GOT3 (cell line): ENCODE measurements at places on chromosomes 16 and 17.

- DNase-seq: no peak
These were observed 2.1 kb downstream of the CIAO2B start for GRCh38 chr16:66932076-66932475.

DNA sequence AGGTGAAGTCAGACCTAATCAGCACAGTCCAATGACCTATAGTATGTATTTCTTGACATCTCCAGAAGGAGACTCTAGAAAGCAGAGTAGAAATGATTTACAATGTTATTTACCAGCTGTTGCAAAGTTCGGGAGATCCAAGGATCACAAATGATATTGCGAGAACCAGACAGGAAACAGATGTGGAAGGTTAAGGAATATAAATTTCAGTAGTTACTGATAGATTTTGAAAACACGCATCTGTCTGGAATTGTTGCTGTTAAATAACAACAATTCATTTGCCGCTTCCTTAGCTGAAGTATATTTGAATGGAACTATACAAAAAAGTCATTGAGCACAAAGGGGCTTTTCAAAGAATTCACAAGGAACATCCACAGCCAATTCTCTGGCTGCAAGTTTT, 72.0 kb downstream of the STXBP4 start:
- DNase-seq: no peak

- no peak for DNase-seq
These were observed 47.0 kb downstream of the CCDC182 start for GRCh38 chr17:57697891-57698711.

- DNase-seq: no peak
These were observed 65.1 kb upstream of the MED9 start for GRCh38 chr17:17411692-17412091.

DNA sequence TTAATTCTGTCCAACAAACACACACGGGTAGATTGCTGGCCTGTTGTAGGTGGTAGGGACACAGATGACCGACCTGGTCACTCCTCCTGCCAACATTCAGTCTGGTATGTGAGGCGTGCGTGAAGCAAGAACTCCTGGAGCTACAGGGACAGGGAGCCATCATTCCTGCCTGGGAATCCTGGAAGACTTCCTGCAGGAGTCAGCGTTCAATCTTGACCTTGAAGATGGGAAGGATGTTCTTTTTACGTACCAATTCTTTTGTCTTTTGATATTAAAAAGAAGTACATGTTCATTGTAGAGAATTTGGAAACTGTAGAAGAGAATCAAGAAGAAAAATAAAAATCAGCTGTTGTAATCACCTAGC, 3.5 kb upstream of the ADGRG3 start:
- no peak for DNase-seq

- DNase-seq: no peak
These were observed 70.2 kb upstream of the GSG1L start for GRCh38 chr16:28133666-28134065.

- no peak for DNase-seq
These were observed 59.1 kb downstream of the SSH2 start for GRCh38 chr17:29870836-29871465.

DNA sequence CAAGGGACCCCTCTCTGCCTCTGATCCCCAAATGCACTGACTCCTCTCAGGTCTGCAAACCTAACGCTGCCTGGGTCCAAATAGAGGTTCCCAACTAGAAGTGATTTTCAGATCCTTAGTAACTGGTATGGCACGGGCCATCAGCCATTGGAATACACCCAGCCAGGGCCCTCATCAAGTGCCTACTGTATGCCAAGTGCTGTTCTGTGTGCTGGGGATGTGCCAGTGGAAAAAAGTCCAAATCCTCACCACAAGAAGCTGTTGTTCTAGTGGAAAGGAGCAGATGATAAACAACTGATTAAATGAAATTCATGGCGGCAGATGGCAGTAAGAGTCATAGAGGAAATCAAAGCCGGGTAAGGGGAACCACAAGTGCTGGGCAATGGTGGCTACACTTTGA, 57.2 kb upstream of the MED9 start:
- DNase-seq: no peak

GRCh38 chr16:55155815-55156214, 168.2 kb upstream of the IRX6 start:
- DNase-seq: no peak

GRCh38 chr17:1462164-1463112, 6.4 kb upstream of the CRK start:
- no peak for DNase-seq

DNA sequence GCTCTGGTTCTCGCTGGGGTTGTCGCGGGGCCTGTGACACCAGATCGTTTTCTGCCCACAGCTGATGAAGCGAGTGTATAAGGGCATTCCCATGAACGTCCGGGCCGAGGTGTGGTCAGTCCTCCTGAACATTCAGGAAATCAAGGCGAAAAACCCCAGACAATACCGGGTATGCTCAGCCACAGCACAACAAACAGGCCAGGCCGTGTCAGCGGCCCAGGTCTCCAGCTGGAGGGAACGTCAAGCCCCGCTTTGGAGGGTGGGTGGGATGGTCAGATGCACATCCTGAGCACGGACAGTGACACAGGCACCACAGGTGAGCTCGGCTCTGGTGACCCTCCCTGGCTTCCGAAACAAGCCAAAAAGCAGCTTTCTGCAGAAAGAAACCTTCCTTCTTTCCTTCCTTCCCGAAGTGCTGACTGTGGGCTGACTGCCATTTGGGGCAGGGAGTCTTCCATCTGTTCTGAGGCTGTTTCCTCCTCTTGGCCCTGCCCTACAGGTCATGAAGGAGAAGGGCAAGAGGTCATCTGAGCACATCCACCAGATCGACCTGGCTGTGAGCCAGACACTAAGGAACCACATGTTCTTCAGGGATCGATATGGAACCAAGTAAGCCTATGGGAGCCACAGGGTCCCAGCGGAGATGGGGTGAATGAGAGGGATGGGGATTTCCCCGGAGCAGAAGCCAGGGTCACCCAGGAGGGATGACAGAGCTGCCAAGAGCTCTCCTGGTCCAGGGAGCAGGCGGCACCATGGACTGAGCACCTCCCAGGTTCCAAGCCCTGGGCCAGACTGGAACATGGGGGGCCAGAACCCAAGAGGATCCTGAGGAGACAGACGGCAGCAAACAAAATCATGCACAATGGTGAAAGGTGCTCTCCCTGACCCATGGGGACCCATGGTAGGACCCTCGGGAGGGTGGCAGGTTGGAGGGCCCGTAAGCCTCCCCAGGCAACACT, 79.4 kb downstream of the GOSR1 start:
- DNase-seq: no peak

DNA sequence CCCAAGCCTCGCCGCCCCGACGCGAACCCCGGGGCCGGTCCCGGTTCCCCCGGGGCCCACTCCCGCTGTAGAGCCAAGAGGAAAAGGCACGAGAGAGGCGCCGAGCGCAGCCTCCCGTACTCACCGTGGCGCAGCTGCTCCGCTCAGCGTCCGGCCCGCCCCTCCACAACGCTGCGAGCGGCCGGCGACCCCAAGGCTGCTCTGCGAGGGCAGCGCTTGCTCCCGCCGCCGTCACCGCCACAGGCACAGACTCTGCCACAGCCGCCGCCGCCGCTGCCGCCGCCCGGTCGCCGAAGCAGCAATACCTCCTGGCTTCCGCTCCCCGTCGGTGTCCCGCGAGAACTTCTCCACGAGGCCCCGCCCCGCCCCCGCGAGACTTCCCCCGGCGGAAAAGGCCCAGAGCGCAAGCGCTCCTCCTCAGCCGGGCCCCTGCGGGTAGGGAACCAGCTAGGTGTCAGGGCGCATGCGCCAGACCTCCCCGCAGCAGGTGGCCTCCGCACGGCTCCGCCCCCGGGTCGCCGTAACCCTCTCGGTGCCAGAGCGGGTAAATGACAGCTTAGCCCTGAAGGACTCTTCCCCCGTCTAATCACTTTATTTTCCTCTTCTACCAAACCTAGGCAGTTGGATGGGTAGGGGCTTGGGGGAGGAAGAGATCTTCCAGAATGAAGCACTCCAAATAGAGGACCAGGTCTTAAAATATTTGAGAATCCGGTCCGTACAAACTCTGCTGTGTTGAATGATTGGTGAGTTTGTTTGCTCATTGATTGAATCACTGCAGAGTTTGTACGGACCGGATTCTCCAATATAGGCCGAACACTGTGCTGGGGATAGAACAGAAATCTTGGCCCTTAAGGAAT, at the start of gene GRB2:
GRB2 (minus strand) TSS at position 314 of the 857 bp plus-strand sequence. CDS start 12,050 bp downstream, outside the sequence.
- peak; percentile 97 for DNase-seq

GRCh38 chr17:10048629-10049350, 143.7 kb upstream of the RCVRN start:
- no peak for DNase-seq

DNA sequence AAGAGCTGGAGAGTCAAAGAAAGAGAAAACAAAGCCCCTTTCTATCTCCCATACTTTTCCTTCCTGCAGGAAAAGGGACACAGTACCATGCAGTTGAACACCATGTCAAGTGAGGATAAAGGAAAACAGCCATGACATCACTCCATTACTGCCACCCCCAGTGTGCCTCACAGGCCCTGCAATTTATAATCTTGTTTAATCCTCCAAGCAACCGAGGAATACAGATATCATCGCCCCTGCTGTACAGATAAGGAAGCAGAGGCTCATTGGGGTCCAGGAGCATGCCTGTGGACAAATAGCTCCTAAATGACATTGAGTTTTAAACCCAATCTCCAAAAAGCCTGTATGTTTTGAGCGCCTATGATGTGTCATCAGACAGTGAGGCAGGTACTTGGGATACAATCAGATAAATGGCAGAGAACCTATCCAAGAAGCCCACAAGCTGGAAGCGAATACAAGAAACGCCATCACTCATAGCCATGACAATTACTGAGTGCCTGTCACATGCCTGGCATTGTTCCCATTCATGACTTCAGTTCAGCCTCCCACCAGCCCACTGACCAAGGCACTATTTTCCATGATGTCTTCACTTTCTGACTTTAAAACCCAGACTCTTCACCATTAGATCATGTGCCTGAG, 45.5 kb downstream of the CPPED1 start:
- DNase-seq: no peak

DNA sequence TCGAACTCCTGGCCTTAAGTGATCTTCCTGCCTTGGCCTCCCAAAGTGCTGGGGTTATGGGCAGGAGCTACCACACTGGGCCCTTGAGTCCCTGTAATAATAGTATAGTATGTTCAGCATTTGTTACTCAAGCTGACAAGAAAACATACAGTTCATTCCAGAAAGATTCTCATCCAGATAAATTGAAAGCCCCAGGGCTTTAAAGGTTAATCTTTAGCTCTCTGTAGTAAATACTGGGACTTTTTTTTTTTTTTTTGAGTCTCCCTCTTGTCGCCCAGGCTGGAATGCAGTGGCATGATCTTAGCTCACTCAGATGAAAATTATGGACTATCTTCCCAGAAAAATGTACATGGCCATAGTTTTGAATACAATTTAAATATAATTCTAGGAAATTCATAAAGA, 11.0 kb downstream of the BRCA1 start:
- DNase-seq: no peak

GRCh38 chr17:82332669-82333278, 792 bp downstream of the SECTM1 start:
- no peak for DNase-seq

- DNase-seq: no peak
These were observed 14.6 kb downstream of the KCNJ16 start for GRCh38 chr17:70089513-70090148.

DNA sequence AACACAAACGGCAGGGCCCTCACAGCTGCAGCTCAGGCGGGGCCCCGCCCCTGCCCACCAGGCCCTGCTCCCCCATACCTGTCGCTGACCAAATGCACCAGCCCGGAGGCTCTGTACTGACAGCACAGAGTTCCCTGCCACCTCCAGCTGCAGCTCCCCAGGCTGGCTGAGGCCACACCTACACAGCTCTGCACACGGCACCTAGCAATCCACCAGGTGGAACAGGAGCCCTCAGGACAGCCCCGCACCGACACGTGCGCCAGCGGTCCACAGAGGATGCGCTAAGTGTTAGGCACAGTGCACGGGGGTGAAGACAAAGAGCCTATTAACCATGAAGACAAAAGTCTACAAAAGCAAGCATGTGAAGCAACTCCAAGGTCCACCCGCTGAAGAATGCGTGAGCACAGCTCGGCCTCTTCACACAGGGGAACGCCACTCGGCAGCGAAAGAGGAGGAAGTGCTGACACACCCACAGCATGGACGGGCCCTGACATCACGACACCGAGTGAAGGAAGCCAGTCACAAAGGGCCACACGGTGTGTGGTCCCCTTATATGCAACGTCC, 5.4 kb downstream of the ZCCHC14 start:
- DNase-seq: no peak

DNA sequence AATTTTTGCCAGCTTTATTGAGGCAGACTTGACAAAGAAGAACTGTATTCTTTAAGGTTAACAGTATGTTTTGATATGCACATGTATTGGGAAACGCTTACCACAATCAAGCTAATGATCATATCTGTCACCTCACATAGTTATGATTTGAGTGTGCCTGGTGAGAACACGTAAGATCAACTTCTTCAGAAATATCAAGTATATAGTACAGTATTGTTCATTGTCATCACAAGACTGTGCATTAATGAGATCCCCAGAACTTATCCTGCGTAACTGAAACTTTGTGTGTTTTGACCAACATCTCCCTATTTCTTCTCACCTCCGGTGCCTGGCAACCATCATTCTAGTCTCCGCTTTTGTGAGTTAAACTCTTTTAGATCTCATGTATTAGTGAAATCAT, 756.4 kb upstream of the EEF2KMT start:
- DNase-seq: no peak

GRCh38 chr17:37147301-37147812, 198.6 kb downstream of the AATF start:
- DNase-seq: no peak

- DNase-seq: no peak
These were observed 90.7 kb upstream of the GSE1 start for GRCh38 chr16:85522308-85522841.

DNA sequence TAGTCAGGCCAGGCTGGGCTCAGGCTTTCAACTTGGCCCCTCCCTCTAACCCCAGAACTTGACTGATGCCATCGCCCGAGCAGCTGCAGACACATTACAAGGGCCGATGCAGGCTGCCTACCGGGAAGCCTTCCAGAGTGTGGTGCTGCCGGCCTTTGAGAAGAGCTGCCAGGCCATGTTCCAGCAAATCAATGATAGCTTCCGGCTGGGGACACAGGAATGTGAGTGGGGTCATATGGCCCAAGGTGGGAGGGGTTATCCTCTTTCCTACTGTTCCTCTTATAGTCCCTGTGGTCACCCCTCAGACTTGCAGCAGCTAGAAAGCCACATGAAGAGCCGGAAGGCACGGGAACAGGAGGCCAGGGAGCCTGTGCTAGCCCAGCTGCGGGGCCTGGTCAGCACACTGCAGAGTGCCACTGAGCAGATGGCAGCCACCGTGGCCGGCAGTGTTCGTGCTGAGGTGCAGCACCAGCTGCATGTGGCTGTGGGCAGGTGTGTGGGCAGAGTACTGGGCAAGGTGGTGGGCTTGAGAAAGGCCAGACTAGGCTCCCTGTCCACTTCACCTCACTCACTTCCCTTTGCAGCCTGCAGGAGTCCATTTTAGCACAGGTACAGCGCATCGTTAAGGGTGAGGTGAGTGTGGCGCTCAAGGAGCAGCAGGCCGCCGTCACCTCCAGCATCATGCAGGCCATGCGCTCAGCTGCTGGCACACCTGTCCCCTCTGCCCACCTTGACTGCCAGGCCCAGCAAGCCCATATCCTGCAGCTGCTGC, 2.1 kb upstream of the NRN1L start:
- no peak for DNase-seq

GRCh38 chr17:78142119-78142861, 3.9 kb upstream of the C17orf99 start:
- no peak for DNase-seq

- DNase-seq: no peak
These were observed 55.0 kb downstream of the SNTB2 start for GRCh38 chr16:69241926-69242325.

- DNase-seq: no peak
These were observed 8.1 kb upstream of the TMEM100 start for GRCh38 chr17:55730808-55731207.
